Dermis microvascular lymphatic vessel endothelial cell (primary cell): ENCODE measurements at places on chromosomes 7 and 10. TPM values are rescaled to one million over a fixed set of nuclear protein-coding genes. Genes with fewer than 3 reads are reported as not detected.

GRCh38 chr10:86085686-86086085 lies 280.9 kb downstream of the GRID1 start:
- no peak for DNase-seq

- DNase-seq = no peak
These were observed 89.2 kb downstream of the WDR11 start for GRCh38 chr10:120940299-120940900.

- no peak for DNase-seq
These were observed 1.3 kb upstream of the BMI1 start for GRCh38 chr10:22319547-22319979.

GRCh38 chr7:73809467-73809951 lies 21.3 kb upstream of the CLDN4 start:
- DNase-seq = no peak

DNA sequence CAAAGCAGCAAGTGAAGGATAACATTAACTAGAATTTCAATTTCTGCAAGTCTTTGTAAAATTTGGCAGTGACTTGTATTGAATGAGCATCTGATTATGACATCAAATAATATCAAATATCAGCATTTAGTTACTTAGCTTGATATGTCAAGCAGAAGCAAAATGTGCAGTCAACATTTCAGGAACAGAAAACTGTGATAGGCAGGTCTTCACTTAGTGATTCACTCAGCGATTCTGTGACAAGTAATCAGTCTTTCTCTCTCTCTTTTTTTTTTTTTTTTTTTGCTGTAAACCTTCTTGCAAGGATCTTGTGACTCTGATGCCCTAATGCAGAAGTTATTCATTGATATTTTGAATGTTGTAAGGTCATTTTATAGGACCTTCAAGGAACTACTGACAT lies 307.1 kb downstream of the MTERF1 start:
- no peak for DNase-seq

GRCh38 chr10:43878386-43878785 lies 229.7 kb upstream of the ZNF32 start:
- DNase-seq = peak; percentile 63

- DNase-seq = no peak
These were observed 6.4 kb downstream of the UBTD1 start for GRCh38 chr10:97505152-97505551.

GRCh38 chr7:33868166-33868565 lies 37.2 kb upstream of the BMPER start:
- no peak for DNase-seq

LRRN3 gene
- 0.13 TPM in 1 of 2 replicates, not detected in the other for total RNA-seq

HECW1 gene
- not detected in 2 replicates for total RNA-seq

PLXNA4 gene
- 5.3 and 15.4 TPM in 2 replicates for total RNA-seq

SRGN gene
- total RNA-seq = 218 and 298 TPM in 2 replicates

ORAI2 gene
- 57.9 and 106 TPM in 2 replicates for total RNA-seq

GDF10 gene
- not detected in 2 replicates for total RNA-seq
